ENCODE measurements at places on chromosomes 7 and 10.

- DNase-seq: no peak
These were observed at the start of gene CYP26C1 for GRCh38 chr10:93059975-93060886. Gene CYP26C1 (plus strand): TSS chr10:93060798. CDS start chr10:93061264, 466 bp downstream.

DNA sequence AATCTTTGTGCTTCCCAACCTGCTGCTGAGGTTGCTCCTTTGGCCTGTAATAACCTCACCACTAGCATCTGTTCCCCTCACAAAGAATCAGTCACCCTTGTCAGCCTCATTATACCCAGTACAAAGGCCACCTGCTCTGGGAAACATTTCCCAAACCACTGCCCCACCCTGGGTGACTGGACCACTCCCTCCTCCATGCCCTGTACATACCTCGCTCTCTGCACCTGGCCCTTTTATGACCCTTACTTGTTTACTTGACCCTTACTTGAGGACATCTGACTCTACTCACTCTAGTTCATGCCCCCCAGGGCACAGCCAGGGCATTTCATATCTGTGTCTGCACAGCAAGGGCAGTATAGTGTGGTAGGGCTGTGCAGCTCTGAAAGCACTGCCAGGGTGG, 21.4 kb upstream of the AOC1 start:
- no peak for DNase-seq

GRCh38 chr10:393106-393745, 258.0 kb downstream of the ZMYND11 start:
- no peak for DNase-seq

- no peak for DNase-seq
These were observed 61.3 kb downstream of the KIF5B start for GRCh38 chr10:31994926-31995325.

DNA sequence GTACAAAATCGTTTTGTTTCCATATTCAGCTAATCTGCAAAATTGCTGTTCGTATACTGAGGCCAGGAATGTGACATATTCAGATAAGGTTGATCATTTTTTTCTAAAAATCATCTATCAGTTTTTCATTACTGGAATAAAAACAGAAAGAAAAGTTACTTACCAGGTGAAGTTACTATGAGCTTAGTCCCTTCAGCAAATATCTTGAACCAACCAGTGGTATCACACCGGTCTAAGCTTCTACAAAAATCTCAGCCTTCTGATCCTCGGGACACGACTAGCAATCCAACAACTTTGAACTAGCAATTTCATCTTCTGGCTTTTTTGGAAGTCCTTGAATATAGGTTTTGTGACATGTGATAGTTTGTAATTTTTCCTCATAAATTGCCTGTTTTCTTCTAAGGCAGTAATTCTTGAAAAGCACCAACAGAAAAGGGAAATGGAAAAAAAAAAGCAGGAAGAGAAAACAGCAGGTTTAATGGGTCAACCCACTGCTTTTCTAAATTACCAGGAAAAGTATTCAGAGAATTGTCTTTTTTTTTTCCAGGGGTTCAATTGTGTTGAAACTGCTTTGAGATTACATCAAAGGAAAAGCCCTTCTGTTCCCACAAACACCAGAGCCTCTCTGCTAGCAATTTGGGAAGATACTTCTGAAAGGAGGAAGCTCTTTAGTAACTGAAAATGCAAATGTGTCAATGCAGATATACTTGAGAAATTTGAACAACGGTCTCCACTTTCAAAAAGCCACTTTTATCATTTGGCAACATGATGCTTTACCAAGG, 2.9 kb upstream of the TARP start:
- DNase-seq: no peak

DNA sequence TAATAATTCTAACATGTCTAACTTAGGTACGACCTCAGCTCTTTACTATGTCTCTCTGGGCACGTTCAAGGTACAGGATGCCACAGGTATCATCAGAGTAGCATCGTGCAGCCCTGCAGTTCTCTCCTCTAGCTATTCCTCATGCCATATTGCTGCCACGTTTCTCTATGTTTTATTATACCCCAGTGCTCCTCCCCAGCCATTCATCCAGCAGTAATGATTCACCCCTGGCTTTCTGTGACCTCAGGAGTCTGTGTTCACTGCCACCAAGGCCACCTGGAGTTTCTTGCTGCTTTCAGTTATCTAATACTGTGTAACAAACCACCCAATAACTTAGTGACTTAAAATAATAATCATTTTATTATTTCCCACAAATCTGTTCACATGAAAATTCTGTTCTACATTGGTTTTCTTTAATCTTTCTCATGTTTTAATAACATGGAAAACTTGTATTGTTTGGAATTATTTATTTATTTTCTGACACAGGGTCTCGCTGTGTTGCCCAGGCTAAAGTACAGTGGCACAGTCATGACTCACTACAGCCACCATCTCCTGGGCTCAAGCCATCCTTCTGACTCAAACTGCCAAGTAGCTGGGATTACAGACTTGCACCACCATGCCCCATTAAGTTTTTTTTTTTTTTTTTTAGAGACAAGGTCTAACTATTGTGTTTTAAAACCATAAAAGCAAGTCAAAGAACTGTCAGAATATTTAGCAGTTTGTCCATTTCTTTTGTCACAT, 21.8 kb downstream of the REEP3 start:
- peak; percentile 29 for DNase-seq

- no peak for DNase-seq
These were observed at the start of gene EPHA1 for GRCh38 chr7:143408686-143409561. Gene EPHA1 (minus strand): TSS chr7:143408856. CDS start chr7:143408805, 51 bp downstream.

DNA sequence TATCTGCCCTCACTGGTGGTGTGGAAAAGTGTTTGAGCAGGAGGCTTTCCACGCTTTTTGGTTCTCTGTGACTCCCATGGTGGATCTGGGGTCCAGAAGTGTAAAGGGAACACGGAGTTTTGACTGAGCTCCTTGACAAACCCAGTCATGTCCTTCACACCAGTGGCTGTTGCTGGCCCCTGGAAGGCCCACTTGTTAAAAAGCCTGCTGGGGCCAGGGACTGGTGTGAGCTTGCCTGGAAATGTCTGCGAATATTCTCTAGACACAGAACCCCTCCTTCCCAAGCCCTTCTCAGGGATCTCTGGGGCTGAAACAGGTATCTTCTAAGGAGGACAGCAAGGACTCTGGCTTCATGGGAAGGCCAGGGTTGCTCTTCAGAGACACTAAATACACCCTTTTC, 343.0 kb downstream of the TCERG1L start:
- no peak for DNase-seq

GRCh38 chr7:149859369-149859768, 14.4 kb upstream of the ATP6V0E2 start:
- no peak for DNase-seq

- peak; percentile 38 for DNase-seq
These were observed 39.4 kb upstream of the ARHGAP21 start for GRCh38 chr10:24762966-24763623.

GRCh38 chr7:8629504-8629903, 196.1 kb downstream of the NXPH1 start:
- no peak for DNase-seq

GRCh38 chr10:99766302-99766681, 16.1 kb upstream of the ABCC2 start:
- no peak for DNase-seq

- no peak for DNase-seq
These were observed 58.9 kb upstream of the STRIP2 start for GRCh38 chr7:129375141-129375938.

All from astrocyte of the spinal cord (primary cell).